ENCODE measurements at places on chromosomes 5 and 9. TPM values are rescaled to one million over a fixed set of nuclear protein-coding genes. Genes with fewer than 3 reads are reported as not detected.

DNA sequence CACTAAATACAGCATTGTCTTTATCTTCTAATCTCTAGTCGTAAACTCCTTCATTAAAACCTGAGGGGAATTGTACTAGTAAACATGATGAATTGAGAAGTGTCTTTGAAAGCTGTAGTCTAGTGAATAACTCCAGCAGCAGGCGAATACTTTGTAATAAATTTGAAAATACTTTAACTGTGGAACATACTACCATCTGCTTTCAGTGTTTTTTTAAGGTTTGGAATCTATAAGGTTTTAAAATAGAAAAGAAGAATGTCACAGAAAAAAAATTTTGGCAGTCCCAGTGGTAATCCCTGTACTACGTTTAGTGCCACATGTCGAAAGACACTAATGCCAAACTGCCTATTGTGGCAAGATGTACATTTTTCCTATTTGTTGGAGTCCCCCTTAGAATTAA lies 379.0 kb upstream of the NUDT12 start:
- DNase-seq = no peak

DNA sequence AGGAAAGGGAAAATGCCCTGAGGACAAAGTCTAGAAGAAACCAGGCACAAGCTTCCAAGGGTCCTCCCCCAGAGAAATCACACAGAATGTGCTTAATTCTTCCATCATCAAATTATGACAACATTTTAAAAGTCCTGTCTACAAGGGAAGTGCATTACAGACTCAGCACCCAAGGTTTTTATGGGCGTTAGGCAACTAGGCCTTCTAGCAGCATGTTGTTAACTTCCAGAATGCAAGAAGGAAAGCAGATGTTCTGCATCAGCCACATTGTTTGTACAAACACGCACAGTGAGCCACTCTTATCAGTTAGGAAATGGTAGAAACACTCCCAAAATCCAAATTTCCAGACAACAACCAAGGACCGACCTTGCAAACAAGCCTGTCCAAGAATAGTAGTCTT lies 26.5 kb downstream of the SMC5 start:
- DNase-seq = no peak

Gene ZNF608
- 1.0 TPM for total RNA-seq

Gene SLC34A1
- total RNA-seq = not detected

Gene FUT7
- not detected for total RNA-seq

DNA sequence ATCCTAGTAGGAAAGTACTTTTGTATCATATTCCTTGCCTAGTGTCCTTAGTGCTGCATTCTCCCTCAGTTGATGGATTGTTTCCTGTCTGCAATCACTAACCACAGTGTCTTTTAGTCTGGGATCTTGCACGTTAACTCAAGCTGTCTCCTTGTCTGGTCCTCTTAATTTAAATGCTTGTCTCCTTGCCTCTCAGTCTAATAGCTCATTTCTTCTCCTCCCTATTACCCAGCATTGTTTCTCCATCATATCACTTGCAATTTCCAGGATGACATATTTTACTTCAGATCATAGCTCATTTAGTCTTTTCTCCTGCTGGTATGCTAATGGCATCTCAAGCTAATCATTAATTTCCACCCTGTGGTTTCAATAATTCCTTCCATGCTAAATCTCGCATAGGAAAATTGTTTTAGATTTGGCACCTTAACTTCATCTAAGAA lies 2052.0 kb upstream of the C9orf72 start:
- DNase-seq = no peak

DNA sequence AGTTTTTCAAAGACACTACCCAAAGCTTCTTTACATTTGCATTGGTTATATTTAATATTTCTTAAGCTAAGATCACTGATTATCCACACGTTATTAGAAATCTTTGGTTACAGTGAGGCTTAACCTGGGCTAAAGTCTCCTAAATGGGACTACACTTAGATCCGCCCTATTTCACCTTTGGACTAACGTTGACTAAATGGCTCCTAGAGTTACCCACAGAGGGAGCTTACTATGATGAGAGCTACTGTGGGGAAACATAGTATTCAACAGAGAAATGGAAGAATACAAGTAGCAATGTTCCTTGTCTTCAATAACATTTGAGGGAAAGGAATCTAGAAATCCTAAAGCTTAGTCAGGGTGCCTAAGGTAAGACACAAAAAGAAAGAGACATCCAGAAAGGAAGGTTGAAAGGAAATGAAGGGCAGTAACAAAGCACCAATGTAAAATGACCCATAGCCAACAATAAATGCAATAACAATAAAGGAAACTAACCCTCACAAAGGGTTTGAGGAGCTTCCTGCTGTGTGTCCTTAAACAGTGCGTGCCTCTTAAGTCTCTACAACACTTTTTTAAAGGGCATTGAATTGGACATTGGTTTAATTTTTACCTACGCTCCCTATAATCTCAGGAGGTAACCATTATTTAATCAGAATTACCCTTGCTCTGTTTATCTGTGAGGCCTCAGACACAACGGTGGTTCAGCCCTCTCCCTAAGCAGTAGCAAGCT lies 217.1 kb downstream of the PJA2 start:
- no peak for DNase-seq

Gene C5orf52
- total RNA-seq = not detected

GRCh38 chr5:56054666-56055065 lies 59.9 kb upstream of the IL6ST start:
- DNase-seq = no peak

DNA sequence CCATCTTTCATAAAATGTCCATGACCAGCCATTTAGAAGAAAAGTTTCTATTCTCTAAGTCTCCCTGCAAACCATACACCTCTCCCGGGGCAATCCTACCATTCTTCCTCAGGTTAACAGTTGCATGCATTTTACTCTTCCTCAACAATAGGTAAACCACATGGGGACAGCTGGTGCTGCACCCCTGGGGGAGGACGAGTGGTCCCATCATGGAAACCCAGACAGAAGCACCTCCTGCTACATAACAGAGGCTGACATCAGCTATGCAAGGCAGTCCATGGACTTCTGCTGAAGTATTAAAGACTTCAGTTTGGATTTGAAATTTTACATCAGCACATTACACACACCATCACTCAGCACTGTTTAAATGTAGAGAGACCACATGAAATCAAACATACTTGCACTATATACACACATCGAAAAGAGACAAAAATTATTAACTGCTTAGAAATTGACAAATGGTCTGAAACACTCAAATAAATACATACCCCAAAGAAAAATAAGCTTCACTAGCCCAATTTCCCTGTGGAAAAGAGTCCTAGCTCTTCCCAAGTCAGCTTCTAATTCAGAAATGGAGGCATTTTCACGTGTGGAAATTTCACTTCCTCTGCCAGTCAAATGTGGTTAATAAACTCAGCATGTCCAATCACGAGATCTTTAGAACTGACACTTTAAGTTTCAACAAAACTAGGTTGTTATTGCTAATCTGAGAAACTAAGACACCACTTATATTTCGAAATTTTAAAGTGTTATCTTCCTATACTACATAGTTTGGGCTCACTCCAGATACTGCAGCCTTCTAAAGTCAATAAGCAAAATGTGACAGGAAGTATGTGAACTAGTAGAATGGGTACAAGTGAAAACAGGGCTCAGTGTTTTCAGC lies 173.4 kb downstream of the ROR2 start:
- no peak for DNase-seq

DNA sequence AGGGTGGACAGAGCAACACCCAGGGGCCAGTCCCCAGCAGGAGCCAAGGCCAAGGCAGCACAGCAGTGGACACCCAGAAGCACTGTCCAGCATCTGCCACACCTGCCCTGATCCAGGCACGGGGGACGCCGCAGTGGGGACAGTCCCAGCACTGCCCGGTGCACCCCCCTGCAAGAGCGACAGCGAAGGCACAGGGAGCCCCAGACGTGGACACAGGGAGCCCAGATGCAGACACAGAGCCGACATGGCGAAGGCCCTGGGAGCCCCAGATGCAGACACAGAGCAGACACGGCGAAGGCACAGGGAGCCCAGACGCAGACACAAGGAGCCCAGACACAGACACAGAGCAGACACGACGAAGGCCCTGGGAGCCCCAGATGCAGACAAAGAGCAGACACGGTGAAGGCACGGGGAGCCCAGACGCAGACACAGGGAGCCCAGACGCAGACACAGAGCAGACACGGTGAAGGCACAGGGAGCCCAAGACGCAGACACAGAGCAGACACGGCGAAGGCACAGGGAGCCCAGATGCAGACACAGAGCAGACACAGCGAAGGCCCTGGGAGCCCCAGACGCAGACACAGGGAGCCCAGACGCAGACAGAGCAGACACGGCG lies 4.3 kb downstream of the ANAPC2 start:
- DNase-seq = no peak

DNA sequence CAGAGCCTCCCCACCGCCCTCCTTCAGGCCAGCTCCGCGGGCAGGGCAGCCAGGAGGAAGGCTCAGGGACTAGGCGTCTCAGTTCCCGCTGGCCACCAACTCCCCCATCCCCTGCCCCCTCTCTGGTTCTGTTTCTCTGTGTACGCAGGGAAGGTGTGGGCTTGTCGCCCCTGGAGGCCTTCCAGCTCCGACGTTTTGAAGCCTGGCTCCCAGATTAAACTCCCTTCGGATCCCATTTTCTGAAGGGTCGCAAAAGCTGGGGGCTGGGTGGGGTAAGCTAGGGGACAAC lies 346 bp downstream of the ATOX1 start:
- DNase-seq = no peak

- no peak for DNase-seq
Measured at GRCh38 chr5:113293068-113293974, 141.5 kb downstream of the TSSK1B start.

DNA sequence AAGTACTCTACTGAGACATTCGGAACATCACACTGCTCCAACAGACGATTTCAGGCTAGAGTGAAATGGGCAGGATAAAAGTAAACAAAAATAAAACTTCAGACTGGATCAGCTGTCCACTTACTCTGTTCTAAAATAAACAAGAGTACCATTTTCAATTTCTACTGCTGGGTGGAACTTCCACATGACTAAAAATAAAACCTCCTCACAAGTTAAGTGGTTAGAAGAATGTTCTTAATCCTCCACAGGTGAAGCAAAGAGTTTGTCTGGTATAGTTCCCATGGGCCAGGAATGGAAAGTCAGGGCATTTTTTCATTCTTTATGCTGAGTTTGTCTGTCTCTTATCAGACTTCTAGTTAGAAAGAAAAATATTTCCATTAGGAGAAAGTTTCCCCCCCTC lies 15.7 kb downstream of the NUDT12 start:
- DNase-seq = no peak

GRCh38 chr5:125530833-125531615 lies 784.6 kb upstream of the ZNF608 start:
- DNase-seq = no peak

- no peak for DNase-seq
Measured at GRCh38 chr5:74017786-74018211, 391.8 kb downstream of the ARHGEF28 start.

GRCh38 chr9:127918183-127919107 lies 1.6 kb upstream of the ST6GALNAC4 start:
- DNase-seq = no peak

Gene UBAP1
- total RNA-seq = 20.7 TPM

DNA sequence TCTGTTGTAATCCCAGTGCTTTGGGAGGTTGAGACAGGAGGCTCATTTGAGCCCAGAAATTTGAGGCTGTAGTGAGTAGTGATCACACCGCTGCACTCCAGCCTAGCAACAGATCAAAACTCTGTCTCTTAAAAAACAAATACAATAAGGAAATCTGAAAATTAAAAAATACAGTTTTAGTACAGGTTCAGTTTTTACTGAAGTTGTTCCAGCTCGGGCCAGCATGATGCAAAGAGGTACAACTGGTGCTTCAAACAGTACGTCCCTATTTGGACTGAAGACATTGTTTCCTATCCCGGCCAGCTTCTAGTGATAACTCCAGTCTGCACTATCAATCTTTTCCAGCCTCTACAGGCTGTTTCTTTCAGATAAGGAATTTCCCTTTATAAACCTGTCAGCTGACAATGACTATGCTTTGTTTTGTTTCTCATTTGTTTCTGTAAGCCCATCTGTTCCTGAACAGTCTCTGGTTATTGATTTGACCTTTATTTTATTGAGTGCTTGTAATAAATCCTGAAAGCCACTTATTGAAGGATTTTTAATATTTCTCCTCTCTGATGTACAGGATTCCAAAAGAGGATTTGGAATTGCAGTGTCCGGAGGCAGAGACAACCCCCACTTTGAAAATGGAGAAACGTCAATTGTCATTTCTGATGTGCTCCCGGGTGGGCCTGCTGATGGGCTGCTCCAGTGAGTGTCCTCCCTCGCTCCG lies 41.9 kb downstream of the TJP2 start:
- DNase-seq = no peak

GRCh38 chr5:54713923-54714581 lies 196.5 kb downstream of the SNX18 start:
- no peak for DNase-seq

DNA sequence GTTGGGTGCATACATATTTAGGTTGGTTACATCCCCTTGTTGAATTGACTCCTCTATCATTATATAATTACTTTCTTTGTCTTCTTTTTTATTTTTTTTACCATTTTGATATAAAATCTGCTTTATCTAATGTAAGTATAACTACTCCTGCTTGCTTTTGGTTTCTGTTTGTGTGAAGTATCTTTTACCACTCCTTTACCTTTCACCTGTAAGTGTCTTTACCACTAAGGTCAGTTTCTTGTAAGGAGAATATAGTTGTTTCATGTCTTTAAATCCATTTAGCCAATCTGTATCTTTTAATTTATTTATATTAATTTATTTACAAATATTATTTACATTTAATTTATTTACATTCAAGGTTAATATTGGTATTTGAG lies 33.0 kb downstream of the INSL4 start:
- DNase-seq = no peak

Gene LIFR
- total RNA-seq = 62.4 TPM

- no peak for DNase-seq
Measured at GRCh38 chr9:95756986-95757385, 118.5 kb upstream of the ERCC6L2 start.

GRCh38 chr5:16737620-16738364 lies 121.0 kb upstream of the RETREG1 start:
- DNase-seq = no peak
